ENCODE measurements at places on chromosomes 16 and 17. TPM values are rescaled to one million over a fixed set of nuclear protein-coding genes. Genes with fewer than 3 reads are reported as not detected.

G6PC1 gene
- not detected for total RNA-seq

DNA sequence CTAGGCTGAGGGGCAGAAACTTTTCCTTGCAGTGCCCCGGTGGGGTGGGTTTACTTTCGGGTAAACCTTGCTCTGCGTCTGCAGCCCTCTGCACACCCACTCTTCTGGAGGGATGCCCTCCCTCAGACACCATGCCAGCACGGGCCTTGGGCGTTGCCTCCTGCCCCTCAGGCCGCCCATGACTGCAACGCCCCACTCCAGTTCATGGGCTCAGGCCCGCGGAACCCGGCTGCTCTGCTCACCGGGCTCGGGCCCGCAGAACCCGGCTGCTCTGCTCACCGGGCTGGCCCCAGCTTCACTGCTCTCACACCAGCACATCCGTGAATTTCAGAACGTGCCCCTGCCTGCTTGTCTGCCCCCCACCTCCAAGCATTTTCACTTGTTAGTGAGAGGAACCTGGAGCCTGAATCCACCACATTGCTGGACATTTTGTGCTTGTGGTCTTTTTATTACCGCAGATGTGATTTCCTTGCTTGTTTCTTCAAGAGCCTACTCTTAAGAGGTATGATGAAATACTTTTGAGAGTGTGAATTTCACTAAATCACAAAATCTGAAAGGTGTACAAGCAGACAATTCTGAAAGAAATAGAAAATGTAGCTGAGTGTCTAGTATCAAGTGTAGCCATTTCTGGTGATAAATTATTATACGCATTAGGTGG is 130.9 kb downstream of the RPTOR start:
- no peak for DNase-seq

PRSS8 gene
- not detected for total RNA-seq

GRCh38 chr17:61402073-61402541 is 2.5 kb downstream of the TBX2 start:
- DNase-seq = no peak

SLC5A10 gene
- not detected for total RNA-seq

KRTAP2-3 gene
- total RNA-seq = not detected

DNA sequence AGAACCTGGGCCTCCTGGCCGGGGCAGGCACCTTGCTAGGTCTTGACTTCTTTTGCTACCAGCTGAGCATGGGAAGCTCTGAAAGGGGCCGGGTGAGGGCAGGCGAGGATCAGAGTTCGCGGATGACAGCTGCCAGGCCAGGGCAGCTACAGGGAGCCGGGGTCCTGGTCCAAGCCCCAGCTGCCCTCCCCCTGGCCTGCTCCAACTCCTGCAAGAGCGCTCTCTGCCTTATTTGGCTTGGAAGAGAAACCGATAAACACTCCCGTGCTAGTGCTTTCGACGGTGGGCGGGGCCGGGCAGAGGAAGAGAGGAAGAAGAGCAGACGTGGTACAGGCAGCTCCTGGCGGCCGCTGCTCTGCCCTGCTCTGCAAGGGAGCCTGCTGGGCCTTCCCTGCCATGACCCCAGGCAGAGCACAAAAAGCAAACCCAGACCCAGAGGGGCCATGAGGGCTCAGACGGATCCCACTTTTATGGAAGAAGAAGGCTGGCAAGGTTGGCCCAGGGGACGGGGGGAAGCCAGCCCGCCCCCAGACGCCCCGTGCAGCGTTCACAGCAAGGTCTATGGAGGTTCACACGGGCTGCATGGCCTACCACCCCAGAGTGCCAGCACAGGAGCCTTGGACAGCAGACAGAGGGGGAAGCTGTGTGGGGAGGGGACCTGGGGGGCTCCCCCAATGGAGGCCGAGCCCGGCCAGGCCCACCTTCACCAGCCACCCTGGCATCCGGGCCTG is 25.6 kb downstream of the PIEZO1 start:
- DNase-seq = no peak

KRTAP4-5 gene
- not detected for total RNA-seq

DNA sequence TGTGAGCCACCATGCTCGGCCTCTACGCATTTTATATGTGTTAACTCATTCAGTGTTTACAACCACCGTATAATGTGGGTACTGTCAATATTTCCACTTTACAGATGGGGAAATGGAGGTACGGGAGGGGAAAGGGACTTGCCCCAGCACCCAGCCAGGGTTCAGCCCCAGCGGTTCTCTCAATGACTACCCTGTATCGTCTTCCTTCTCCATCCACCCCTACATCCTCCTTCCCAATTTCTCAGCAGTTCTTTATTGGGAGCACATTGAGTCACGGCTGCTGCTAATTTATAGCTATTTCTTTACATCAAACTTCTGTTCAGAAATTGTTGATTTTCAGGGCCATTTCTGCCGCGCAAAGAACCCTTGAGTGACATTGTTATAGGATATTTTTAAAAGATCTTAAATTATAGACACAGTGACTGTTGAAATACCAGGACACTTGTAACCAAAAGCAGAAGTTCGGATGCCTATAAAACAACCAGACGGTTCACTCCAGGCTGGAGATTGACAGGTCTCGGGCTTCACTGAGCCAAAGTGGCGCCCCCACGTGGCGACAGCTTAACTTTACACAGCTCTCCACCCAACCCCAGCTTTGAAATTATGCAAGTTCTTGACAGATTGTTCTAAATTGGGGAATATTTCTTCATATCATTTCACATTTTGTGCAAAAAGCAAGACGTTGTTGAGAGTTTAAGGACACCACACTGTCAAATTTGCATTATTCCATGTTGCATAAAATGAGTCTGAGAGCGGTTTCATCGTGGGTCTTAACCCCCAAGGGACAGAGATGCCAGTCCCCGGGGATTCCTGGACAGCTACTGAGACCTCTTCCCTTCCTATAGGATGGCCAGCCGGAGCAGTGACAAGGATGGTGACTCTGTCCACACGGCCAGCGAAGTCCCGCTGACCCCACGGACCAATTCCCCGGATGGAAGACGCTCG is 11.8 kb downstream of the SYT17 start:
- peak; percentile 79 for DNase-seq

DNA sequence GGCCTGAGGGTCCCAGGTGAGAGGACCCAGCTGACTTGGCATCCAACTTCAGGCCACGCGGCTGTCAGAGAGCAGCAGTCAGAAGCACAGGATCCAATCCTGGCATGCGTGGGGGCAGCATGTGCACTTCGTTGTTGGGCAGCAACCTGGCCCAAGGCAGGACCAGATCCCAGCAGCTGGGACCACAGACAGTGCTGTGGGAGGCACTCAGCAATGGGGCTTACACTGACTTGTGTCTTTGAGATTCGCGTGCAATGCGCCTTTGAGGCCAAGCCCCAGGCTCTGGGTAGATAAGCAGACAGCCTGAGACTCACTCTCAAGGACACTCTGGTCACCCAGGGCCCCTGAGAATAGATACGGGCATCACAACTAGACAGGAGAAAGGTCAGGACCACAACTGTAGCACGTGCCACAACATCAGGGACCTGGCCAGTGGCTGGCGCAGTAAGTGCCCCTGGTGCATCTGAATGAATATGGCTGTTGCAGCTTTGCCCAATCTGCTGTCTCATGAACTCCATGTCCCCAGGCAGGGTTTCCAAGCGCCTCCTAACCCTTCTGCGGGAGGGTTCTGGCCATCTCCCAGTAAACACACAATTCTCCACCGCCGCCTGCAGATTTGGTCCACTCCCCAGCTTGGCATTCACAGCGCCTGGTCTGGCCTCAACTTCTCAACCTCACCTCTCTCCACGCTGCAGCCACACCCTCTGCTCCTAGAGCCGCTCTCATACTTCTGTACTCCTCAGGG is 3.2 kb downstream of the PAM16 start:
- DNase-seq = no peak

- no peak for DNase-seq
Observed at GRCh38 chr16:24769806-24770205, 40.4 kb downstream of the TNRC6A start.

DNA sequence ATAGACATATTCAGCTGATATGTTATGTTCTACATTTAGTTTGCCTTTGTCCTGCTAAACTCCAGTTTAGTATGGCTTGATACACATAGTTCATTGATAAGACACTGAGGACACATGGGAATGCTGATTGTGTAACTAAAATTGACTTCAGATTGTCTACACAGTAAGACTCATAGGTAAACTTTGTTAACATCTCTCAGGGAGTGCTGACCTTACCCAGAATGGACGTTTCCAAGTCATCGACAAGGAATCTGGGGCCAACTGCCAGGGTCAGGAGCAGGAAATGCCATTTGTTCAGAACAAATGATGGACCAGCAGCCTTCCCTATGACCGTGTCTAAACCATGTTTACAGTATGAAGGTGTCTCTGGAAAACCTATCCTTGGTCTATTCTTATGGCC is 58.7 kb downstream of the DYNLRB2 start:
- DNase-seq = no peak

GRCh38 chr17:16027708-16028584 is 28.3 kb downstream of the TTC19 start:
- DNase-seq = no peak

APOH gene
- 0.32 TPM for total RNA-seq

ZACN gene
- not detected for total RNA-seq

GRCh38 chr17:71633391-71633849 is 487.4 kb upstream of the SOX9 start:
- no peak for DNase-seq

GRCh38 chr17:74497471-74497870 is 31.0 kb downstream of the CD300A start:
- no peak for DNase-seq

GRCh38 chr16:31464348-31464769 is 5.1 kb downstream of the ARMC5 start:
- DNase-seq = peak; percentile 37

GRCh38 chr17:56310782-56311181 is 157.5 kb downstream of the ANKFN1 start:
- DNase-seq = no peak

DNA sequence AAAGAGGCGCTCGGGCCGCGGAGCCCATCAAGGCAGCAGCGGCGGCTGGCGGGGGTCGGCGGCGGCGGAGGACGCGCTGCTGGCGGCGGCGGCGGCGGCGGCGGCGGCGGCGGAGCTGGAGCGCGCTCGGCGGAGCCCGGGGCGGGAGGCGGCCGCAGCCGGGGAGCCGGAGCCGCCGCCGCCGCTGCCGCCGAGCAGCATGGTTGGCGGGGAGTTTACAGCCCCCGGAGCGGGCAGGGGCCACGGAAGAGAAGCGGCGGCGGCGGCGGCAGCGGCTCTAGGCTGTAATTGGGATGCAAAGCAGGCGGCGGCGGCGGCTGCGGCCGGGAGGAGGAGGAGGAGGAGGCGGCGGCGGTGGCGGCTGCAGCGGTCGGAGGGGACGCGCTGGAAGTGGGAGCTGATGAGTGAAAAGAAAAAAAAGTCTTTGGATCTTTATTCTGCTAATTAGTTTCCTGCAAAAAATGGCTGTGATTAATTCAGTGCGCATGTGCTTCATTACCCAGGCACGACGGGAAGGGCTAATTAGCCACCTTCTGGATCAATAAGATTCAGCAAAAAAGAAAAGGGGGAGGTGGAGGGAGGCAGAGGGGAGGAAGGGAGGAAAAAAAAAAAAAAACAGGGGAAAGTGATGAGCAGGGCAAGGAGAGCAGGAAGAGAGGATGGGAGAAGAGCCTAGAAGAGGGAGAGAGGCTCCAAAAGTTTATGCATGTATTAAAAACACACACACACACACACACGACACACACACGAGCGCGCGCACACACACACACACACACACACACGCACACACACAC is 10.9 kb upstream of the ZFHX3 start:
- peak; percentile 66 for DNase-seq

- no peak for DNase-seq
Observed at GRCh38 chr16:79609861-79610260, 9.3 kb upstream of the MAF start.

DLX3 gene
- not detected for total RNA-seq

DNA sequence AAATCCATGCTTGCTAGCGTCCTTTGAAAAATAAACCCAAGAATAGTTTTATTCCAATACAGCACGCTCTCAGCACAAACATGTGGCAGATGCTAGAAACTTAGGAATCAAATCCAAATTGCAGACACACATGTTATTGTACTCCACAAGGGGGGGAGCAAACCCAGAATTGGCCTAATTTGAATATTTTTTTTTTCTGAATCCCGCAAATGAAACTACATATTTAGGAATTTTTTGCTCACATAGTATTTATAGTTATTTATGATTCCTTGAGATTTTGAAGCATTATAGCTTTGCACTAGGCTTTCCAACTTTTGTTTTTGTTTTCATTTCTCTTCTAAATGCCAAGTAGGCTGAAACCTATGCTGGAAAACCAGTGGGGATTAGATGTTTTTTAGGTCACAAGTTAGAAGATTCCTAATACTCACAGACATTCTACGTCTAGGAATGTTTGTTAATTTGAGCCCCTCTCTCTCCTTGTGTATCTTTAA is 59.3 kb upstream of the CDH11 start:
- DNase-seq = no peak

- DNase-seq = peak; percentile 54
Observed at GRCh38 chr17:28744972-28745785, 1.4 kb downstream of the TRAF4 start.

DNA sequence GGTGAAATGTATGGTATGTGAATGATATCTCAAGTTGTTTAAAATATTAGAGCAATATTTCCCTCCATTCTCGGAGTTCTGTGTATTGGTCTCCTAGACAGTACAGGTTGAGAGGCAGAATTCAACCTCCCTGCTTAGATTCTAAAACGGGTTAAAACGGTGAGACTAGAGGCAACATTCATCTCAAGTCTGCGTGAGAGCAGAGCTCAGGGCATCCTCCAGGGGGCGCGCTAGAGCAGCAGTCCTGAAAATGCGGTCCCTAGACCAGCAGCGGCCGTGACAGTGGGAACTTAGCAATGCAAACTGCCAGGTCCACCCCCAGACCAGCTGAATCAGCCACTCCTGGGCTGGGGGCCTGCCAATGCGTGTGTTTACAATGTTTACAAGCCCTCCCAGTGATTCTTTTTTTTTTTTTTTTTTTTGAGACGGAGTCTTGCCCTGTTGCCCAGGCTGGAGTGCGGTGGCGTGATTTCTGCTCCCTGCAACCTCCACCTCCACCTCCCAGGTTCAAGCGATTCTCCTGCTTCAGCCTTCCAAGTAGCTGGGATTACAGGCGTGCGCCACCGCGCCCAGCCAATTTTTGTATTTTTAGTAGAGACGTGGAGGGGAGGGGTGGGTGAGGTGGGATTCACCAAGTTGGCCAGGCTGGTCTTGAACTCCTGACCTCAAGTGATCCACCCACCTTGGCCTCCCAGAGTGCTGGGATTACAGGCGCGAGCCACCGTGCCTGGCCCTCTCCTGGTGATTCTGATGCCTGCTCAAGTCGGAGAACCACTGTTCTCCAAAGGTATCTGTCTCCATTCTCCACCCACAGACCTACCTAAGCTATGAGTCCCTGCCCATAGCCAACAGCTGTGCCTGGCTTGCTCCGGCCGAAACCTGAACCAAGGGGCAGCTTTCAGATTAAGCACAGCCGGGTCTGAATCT is 24.2 kb downstream of the KLHL36 start:
- peak; percentile 90 for DNase-seq

All from Right ventricle myocardium superior (tissue), 1 donor.